Thoracic aorta endothelial cell (primary cell): ENCODE measurements at places on chromosomes 2 and 18. TPM values are rescaled to one million over a fixed set of nuclear protein-coding genes. Genes with fewer than 3 reads are reported as not detected.

M1AP gene
- not detected in 2 replicates for total RNA-seq

GPR39 gene
- total RNA-seq: 0.13 TPM in 1 of 2 replicates, not detected in the other

ACVR1C gene
- total RNA-seq: under 0.01 and 0.13 TPM in 2 replicates

PDCD1 gene
- total RNA-seq: not detected in 2 replicates

CACNB4 gene
- 0.72 and 1.2 TPM in 2 replicates for total RNA-seq
